ENCODE measurements at places on chromosomes 4 and X. TPM values are rescaled to one million over a fixed set of nuclear protein-coding genes. Genes with fewer than 3 reads are reported as not detected.

Gene IQCM
- polyA plus RNA-seq = not detected

Gene HSFX1
- 1.5 TPM for polyA plus RNA-seq

Gene NDST3
- polyA plus RNA-seq = 0.04 TPM

Gene H2BW2
- not detected for polyA plus RNA-seq

Gene TBC1D8B
- polyA plus RNA-seq = 2.6 TPM

DNA sequence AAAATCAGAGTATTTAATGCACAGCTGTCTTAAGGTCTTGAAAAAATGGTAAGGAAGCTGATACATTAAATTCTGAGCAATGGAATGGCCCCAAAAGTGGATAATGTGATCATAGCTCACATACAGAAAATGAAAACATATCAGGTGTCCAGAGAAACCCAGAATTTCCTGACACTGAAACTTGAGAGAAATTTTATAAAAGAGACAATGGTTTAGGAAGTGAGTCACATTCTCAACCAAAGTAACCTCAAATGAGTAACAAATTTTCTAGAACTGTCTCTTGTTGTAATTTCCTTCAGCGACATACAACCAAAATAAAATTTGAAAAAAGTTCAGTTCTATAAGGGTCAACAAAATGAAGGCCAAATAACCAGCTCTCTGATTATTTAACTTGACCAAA lies 37.4 kb upstream of the PACRGL start:
- no peak for DNase-seq

DNA sequence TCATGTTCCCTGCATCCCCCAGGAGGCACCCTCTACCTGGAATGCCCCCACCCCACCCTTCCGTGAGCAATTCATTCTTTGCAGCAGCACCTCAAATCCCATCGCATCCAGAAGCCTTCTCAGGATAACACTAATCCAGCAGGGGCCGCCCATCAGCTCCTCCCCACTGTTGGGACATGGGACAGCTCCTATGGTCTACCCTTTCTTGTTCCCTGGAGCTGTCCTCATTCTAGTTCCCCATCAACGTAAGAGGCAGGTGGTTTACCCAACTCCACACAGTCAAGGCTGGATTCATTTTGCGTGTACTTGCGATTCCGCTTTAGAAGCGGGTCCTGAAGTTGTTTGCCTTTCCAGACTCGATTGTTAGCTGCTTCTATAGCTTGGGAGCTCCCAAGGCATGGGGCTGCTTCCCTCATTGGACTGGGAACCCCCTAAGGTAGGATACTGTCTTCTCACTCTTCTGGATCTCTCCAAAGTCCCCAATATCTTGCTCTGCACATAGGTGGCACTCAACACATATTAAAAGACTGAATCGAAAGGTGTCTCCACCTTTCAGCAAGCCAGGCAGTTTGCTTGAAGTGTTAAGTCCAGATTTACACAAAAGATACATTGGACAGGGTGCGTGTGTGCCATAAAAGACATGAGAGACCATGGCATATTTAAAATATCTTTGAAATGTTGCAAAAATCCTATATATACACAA lies 942 bp upstream of the APLN start:
- no peak for DNase-seq

- DNase-seq = no peak
Observed at GRCh38 chrX:38816155-38816554, 14.9 kb downstream of the MID1IP1 start.

- DNase-seq = no peak
Observed at GRCh38 chr4:177391287-177391686, 51.0 kb downstream of the AGA start.

- no peak for DNase-seq
Observed at GRCh38 chr4:73631565-73632226, 11.5 kb upstream of the RASSF6 start.

DNA sequence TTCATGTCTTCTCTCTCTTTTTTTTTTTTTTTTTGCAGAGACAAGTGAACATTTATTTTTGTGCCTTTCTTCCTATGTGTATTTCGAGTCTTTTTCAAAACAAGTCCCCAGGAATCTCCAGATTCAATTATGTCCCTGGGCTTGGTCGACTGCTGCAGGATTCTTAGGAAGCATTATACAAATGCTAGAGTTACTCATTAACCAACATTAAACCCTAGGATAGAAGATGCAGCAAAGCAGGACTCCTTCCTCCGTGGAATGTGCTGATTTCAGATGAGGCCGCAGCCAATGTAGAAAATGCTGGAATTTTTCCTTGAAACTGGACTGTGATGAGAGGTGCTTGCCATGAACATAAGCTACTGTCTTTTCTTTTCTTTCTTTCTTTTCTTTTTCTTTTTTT lies 3.4 kb downstream of the ZNF81 start:
- DNase-seq = no peak

- no peak for DNase-seq
Observed at GRCh38 chr4:138740816-138741745, 274.5 kb upstream of the NOCT start.

GRCh38 chrX:12878536-12878935 lies 11.7 kb downstream of the TLR7 start:
- no peak for DNase-seq

DNA sequence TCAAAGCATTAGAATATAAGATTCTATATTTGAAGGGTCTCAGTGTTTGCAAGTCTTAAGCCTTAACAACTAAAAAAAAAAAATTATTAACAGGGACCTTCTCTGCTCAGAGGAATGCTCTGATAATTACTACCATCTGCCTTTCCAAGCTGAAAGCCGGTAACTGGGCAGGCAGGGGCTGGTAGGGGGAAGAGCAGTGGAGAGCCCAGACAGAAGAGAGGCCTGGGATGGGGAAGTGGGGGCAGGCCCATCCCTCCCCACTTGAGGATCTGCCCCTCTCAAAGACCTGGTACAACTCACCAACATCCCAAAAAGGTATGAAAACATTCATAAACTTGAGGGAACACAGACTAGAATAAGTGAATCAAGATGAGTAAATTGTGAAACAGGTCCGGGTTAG lies 113.9 kb downstream of the QDPR start:
- no peak for DNase-seq

DNA sequence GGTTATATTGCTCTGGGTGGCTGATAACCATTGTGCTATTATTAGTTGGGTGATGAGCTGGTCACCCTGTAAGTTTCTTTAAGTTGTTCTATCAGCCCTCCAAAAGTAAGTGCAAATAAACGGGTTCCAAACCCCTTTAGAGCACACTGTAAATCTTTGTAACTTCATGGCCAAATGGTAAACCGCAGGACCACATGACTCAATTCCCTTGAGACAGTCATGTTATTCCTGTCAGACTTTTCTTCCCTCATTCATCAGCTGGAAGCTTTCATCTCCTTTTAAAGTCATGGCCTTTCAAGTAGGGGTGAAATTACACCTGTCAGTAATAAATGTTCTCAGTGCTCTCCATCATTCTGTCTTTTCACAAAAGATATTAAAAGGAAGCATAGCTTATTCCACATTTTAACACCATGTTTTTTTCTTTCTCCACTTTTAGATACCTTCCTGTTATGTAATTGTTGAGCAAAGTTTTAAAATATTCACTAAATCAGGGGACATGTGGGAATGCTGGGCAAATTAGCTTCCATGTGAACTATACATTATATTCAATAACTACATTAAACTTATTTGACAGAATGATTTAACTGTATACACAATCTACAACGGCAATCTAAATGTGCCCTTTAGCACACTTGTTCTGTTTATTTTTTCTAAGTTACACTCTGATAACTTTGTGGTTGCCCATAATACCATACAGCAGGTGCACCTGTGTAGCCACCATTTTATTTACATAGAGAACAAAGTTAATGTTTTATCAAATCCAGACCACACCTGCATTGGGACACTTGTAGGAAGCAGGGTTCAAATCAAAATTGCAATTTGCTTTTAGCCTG lies 275.5 kb downstream of the CFAP299 start:
- DNase-seq = no peak

DNA sequence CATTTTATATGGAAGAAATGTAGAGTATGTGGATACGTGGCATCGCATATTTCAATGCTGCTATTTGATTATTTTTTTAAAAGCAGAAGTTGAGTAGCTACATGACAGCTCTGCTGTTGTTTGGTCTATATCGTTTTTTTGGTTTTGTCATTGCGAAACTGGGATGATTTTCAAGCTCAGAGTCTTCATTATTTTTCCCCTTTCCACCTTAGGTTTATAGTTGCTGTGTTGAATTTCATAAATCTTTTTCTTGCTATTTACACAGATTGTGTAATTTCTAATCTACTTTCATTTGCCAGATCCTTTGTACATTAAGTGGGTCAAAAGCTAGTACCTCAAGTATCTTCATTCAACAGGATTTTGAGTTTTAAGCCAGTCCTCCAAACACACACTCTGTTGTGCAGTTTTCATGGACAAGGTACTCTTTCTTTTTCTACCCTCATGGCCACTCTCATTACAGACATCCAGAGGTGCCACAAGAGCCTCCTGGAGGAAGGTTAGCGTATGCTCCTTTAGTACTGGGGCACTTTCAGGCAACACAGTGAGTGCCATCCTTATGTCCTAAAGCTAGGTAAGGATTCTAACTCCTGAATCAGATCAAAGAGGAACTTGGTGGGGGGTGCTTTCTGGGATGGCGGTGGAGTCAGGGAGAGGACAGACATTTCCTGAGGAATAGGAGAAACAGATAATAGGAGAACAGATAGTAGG lies 123.2 kb downstream of the FHIP1A start:
- DNase-seq = no peak

DNA sequence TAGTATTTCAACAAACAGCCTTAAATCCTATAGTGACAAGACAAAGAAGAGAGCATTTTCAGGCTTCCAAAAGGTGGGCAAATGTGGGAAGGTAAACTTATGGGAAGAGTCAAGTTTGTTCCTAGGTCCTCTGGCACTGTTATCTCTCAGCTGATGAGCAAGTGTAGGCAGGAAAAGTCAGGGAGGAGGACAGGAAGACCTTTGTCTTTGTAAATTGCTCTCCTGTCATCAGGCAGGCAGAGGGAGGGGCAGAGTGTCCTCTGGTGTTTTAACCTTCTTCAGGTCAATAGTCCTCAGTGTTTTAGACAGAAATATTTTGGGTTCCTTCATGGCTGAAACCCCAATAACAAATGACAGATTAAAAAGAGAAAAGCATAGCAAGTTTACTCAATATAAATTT lies 13.5 kb upstream of the GEMIN8 start:
- DNase-seq = no peak

DNA sequence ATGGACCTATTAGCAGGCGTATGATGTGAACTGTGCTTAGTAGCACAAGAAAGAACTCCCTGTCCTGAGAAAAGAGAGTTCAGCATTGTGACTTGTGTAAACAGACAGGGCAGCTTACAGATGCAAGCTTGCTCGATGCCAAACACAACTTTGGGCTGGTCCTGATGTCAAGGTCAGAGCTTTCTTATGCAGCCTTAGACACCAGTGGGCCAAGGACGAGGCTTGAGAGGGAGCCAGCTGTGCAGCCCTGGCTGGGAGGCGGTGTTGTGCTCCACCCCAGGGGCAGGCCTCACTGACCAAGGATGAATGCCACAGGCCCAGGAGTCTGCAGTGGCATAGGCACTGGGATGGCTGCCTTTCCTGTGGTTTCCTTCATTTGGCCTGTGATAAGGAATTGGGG lies 35.4 kb downstream of the JADE1 start:
- DNase-seq = no peak

GRCh38 chr4:43276321-43276720 lies 383.8 kb downstream of the GRXCR1 start:
- no peak for DNase-seq

DNA sequence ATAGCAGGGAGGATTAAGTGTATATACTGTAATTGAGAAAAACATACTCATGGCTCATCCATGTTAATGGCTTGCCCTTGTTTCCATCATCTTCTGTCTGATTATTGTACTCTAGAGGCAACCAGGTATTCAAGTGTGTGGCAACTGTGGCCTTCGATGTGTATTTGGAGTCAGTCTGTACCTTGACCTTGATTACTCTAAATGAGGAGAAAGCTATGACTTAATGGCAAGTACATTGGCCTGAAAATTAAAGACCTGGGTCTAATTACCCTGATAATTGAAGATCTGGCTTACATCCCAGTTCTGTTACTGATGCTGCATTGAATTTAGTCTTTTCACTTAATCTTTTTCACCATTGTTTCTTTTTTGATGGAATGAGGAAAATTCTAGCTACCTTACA lies 409.2 kb downstream of the CCSER1 start:
- no peak for DNase-seq

- DNase-seq = no peak
Observed at GRCh38 chr4:10161146-10161545, 44.5 kb upstream of the WDR1 start.
